ENCODE measurements at places on chromosomes 2 and 18. TPM values are rescaled to one million over a fixed set of nuclear protein-coding genes. Genes with fewer than 3 reads are reported as not detected.

GRP gene
- not detected for total RNA-seq

PPIL3 gene
- 44.2 TPM for total RNA-seq

PLCD4 gene
- 0.54 TPM for total RNA-seq

GAD1 gene
- total RNA-seq = 1.9 TPM

ANKRD30BL gene
- 0.20 TPM for total RNA-seq

ALPG gene
- not detected for total RNA-seq

ZNF516 gene
- 8.0 TPM for total RNA-seq

Data from activated naive CD8-positive, alpha-beta T cell treated with anti-CD3 and anti-CD28 coated beads, Interleukin-2, amount 10 ng/mL, durations not matched to agents 7 days and 5 days (primary cell).